ENCODE measurements at places on chromosomes 5 and 9.

- DNase-seq: no peak
Observed at GRCh38 chr9:130286781-130287428, 21.3 kb downstream of the HMCN2 start.

DNA sequence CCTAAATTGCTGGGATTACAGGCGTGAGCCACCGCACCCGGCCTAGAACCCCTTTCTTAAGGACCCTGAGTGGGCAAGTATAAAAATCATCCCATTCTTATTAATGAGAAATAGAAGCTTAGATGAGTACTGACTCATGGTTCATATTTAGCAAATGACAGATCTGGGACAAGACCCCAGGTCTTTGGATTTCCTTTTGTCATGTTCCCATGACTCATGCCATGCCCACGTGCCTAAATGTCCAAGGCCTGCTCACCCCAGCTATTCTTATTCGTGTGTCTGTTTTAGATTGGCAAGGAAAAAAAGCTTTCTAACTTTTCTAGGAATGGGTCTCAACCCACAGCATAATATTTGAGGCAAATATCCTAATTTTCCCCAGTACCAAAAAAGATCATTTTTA lies 57.7 kb upstream of the RPS23 start:
- no peak for DNase-seq

DNA sequence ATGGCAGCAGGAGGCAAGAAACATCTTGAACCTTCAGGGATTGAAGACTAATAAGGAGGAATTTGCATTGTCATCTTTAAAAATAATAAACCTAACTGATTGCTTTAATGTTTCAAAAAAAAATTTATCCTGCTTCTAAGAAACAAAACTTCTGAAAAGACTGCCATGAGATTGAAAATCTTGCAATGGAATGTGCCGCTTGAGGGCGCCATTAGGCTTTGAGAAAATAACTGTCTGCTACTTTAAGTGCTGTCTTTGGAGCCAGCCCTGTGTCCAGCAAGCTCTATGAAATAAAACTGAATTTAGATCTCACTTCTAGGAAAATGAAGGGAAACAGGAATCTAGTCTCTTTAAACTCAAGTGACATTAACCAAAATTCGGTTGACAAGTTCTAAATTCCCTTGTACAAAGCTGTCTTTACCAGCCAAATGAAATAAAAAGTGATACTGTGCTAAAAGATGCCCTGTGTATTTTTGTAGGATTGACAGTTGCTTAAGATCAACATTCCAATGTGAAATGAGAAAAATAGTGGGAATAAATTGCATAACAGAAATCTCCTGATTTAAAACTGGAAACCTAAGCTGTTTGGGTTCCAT lies 79.4 kb downstream of the ESM1 start:
- peak; percentile 69 for DNase-seq

- no peak for DNase-seq
Observed at GRCh38 chr9:108550106-108550505, 305.7 kb downstream of the ACTL7B start.

- peak; percentile 61 for DNase-seq
Observed at GRCh38 chr9:126915281-126915816, 767 bp downstream of the RALGPS1 start.

DNA sequence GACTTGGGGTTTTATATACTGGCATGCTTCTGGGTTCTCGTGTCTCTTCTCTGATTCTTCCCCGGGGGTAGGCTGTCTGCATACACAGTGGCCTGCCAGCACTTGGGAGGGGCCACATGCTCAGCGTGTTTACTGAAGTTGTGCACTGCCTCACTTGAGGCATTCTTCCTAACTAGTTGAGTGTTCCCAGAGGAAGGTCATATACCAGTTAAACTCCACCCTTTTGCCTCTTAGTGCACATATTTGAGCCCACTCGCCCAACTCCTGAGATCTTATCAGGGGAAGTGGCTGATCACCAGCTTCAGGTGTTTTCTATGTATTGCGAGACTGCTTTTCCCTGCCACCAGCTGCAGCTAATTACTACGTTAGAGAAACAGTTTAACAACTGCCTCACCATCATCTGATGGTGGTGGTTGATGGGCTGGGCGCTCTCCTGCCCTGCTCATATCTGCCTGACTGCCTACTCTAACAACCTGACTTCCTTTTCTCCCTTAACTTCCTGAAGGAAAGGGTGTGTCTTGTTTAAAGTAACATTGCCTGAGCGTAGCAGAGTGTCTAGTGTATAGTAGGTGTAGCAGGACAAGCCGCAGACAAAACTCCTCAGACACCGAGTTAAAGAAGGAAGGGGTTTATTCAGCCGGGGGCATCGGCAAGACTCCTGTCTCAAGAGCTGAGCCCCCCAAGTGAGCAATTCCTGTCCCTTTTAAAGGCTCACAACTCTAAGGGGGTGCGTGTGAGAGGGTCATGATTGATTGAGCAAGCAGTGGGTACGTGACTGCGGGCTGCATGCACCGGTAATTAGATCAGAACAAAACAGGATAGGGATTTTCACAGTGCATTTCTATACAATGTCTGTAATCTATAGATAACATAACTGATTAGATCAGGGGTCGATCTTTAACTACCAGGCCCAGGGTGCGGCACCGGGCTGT lies 60.1 kb upstream of the CLINT1 start:
- no peak for DNase-seq

- DNase-seq: no peak
Observed at GRCh38 chr5:20229303-20230005, 241.5 kb upstream of the CDH18 start.

GRCh38 chr5:15521381-15522186 lies 21.6 kb downstream of the FBXL7 start:
- no peak for DNase-seq

- no peak for DNase-seq
Observed at GRCh38 chr5:157543825-157544622, 31.6 kb downstream of the ADAM19 start.

- no peak for DNase-seq
Observed at GRCh38 chr9:76373173-76373783, 20.9 kb downstream of the RFK start.
